HT1080 (cell line): ENCODE measurements at places on chromosomes 13 and 19. TPM values are rescaled to one million over a fixed set of nuclear protein-coding genes. Genes with fewer than 3 reads are reported as not detected.

LSR gene
- total RNA-seq = 0.23 and 1.3 TPM in 2 replicates

MBD3L3 gene
- total RNA-seq = not detected in 2 replicates

OR7A5 gene
- not detected in 2 replicates for total RNA-seq

WASF3 gene
- total RNA-seq = 5.9 and 6.5 TPM in 2 replicates
